ENCODE measurements at places on chromosomes 5 and 9. TPM values are rescaled to one million over a fixed set of nuclear protein-coding genes. Genes with fewer than 3 reads are reported as not detected.

DNA sequence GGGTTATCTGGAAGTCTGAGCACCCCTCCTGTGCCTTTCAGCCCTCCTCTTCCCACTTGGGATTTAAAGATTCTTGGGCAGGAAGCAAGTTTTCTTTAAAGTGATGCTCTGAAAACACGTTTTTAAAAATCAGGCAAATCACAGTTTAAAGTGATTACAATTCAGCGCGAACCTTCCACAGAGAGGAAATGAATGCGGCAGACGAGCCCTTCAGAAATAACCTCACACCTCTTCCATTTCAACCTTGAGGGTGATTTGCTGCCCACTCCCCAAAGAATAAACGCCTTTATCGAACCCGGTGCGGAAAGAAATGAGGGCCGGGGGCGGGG is 2.3 kb upstream of the EFNA5 start:
- H3K4me3 ChIP-seq = peak overlapping the region; percentile 91
- DNase-seq = no peak
- no peaks in the 10 kb centered on the region for H3K27me3 ChIP-seq
- H3K27ac ChIP-seq = peak overlapping the region; percentile 96

GRCh38 chr9:16342246-16343020 is 528.0 kb downstream of the BNC2 start:
- H3K27ac ChIP-seq = no peak overlapping the region
- H3K4me3 ChIP-seq = no peak overlapping the region
- H3K27me3 ChIP-seq = no peaks in the 10 kb centered on the region
- H3K4me1 ChIP-seq = peaks cover 30% of the 10 kb centered on the region
- DNase-seq = no peak
- H3K36me3 ChIP-seq = no peaks in the 10 kb centered on the region

GRCh38 chr9:35928591-35929452 is 19.5 kb downstream of the SPAAR start:
- DNase-seq = no peak
- H3K36me3 ChIP-seq = peaks cover 3% of the 10 kb centered on the region
- no peaks in the 10 kb centered on the region for H3K27me3 ChIP-seq

DNA sequence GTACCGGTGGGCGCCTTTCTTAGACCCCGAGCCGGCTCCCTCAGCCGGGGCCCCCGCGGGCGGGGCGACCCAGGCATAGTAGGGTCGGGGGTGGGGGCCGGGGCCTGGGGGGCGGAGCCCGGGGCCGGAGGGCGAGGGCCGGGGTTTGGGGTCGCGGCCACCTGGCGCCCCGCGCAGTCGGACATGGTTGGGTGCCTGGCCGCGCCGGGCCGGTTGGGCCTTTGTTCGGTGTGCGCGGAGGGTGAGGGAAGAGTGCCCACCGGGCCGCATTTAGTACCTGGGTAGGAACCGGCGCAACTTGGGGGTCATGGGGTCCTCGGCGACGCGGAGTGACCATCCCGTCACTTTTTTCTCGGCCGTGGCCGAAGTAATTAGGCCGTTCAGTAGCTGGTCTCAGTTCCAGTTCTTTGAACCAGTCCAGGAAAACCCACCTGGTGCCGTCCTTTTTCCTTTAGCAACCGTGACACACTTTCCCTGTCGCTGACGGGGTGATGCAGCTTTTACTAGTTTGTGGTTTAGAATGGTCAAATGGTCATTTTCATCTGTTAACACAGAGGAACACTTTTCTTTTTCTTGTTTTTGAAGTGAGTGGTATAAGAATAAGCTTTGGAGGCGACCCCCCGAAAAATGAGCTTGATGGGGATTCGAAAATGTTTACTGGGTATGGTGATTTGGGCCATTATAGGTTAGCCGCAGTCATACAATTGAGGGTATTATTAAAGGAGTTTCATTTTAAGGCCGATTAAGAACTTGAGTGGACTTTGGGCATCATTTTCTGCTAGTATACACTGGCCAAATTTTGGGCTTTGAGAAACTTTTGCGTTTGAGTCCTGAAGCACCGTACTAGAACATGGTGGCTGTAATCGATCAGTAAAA is 589 bp downstream of the CKS2 start:
- H3K27ac ChIP-seq = peak overlapping the region; percentile 100
- H3K27me3 ChIP-seq = no peaks in the 10 kb centered on the region
- peaks cover 1% of the 10 kb centered on the region for H3K36me3 ChIP-seq
- peak overlapping the region; percentile 90 for H3K4me3 ChIP-seq
- DNase-seq = no peak
- peaks cover 37% of the 10 kb centered on the region for H3K4me1 ChIP-seq

- H3K4me3 ChIP-seq = no peak overlapping the region
- no peak for DNase-seq
- H3K4me1 ChIP-seq = no peaks in the 10 kb centered on the region
Observed at GRCh38 chr5:39341896-39342295, 22.4 kb downstream of the C9 start.

DNA sequence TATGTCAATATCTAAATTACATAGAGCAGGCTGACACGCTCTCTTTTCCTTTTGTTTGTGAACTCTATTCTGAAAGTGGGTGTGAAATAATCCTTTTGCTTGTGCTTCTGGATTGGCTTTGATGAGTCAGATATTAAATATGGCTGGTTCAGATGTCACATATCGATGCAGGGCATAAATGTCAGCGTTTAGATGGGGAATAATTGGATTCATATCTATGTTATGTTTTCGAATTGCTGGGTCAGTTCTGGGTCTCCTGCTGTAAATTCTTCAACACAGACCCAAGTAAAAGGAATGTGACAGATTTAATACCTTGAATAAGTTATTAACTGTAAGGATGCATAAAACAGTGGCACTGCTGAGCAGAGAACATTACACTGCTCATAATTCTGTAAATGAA is 118.7 kb upstream of the SNX2 start:
- peaks cover 34% of the 10 kb centered on the region for H3K4me1 ChIP-seq
- no peaks in the 10 kb centered on the region for H3K36me3 ChIP-seq
- no peaks in the 10 kb centered on the region for H3K27me3 ChIP-seq
- DNase-seq = no peak
- no peak overlapping the region for H3K4me3 ChIP-seq

DNA sequence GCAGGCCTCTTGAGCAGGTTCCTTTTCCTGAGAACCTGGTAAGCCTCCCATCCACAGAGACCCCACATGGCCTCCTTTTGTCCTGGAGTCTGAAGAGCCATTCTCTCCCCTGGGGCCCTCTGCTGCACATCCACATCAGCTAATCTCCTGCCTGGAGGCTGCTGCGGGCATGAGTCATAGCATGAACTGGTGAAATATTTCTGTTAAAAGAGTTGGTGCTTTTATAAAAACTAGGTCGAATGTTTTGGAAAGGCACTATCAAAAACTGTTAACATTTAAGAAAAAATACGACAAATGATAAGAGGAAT is 399.4 kb downstream of the CTNND2 start:
- DNase-seq = no peak
- H3K27ac ChIP-seq = peak overlapping the region; percentile 46
- peaks cover 7% of the 10 kb centered on the region for H3K4me1 ChIP-seq
- no peaks in the 10 kb centered on the region for H3K27me3 ChIP-seq
- no peak overlapping the region for H3K4me3 ChIP-seq

GRCh38 chr9:95230046-95230445 is 87.5 kb downstream of the FANCC start:
- peaks cover 5% of the 10 kb centered on the region for H3K4me1 ChIP-seq
- no peak overlapping the region for H3K4me3 ChIP-seq
- H3K27me3 ChIP-seq = no peaks in the 10 kb centered on the region
- no peak for DNase-seq
- peaks cover 5% of the 10 kb centered on the region for H3K36me3 ChIP-seq

DNA sequence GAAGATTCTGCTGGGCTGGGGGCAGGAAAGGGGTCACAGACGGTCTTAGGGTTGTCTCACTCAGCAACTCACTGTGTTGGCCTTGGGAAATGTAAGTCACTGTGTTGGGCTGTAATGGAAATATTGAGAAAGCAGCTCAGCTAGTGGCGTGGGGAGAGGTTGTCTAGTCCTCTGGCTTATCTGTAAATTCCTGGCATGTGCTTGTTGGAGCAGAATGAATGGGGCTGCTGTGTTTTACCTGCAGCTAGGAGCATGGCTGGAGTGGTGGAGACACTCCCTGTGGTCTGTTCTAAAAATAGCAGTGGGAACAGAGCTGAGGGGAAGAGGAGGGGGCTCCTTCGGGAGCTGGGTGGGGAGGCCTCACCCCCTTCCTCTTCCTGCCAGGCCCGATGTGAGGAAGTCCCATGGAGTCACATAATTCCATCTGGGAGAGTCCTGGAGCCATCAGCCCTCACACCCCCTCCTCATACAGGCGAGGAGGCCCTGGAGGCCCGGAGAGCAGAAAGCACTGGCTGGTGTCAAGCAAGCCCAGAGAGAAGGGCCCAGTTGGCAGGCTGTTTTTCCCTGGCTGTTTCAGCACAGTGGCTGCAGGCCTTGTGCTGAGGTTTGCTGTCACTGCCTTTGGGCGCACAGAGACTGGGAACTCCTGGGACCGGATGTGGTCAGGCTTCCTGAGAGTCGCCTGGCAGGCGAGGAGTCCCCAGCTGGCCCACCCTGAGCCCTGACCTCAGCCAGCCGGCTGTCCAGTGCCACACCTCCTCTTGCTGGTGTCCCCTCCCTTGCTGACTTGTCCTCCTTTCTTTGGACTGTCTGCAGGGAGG is 84.9 kb downstream of the RGS3 start:
- H3K36me3 ChIP-seq = no peaks in the 10 kb centered on the region
- H3K4me3 ChIP-seq = no peak overlapping the region
- H3K4me1 ChIP-seq = peaks cover 19% of the 10 kb centered on the region
- peak overlapping the region; percentile 68 for H3K27ac ChIP-seq

DNA sequence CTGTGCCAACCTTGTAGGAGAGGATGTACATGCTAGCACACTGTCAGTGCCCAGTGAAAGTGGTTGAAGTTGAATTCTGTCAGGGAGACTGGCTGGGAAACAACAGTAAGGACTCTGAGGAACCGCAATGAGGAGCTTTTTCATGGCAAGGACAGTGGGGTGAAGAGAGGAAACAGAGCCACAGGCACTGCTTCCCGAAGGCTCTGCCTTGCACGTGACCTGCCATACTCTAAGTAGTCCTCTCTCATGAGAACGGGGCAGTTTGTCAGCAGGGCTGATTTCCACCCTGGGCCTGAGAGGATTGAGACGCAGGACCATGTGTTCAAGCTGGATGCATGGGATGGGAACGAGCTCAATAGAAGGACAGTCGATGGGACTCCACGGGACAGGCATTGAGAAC is 106.6 kb upstream of the CTSL start:
- no peak overlapping the region for H3K27ac ChIP-seq
- H3K36me3 ChIP-seq = peaks cover 31% of the 10 kb centered on the region
- DNase-seq = no peak
- H3K4me3 ChIP-seq = no peak overlapping the region
- H3K27me3 ChIP-seq = no peaks in the 10 kb centered on the region
- H3K4me1 ChIP-seq = peaks cover 23% of the 10 kb centered on the region

DNA sequence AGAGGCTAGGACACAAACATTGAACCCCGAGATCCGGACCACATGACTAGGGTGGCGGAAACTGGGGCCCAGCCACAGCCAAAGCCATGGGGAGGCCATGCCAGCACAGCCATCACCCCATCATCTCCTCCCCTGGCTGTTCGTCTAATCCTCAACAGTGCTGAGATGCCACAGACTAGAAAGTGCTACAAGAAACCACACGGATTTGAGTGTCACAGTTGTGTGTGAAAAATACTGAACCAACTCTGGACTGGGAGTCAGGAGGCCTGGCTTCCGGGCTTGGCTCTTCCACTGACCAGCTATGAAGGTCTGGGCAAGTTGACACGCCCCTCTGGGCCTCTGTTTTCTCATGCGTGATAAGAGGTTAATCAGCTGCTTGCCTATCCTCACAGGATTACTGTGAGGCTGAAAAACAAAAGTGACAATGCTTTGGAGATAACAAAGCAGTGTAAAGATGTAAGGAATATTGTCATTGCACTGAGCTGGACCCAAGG is 38.8 kb upstream of the SHB start:
- H3K4me3 ChIP-seq = no peak overlapping the region
- peaks cover 14% of the 10 kb centered on the region for H3K27me3 ChIP-seq
- no peak for DNase-seq
- no peaks in the 10 kb centered on the region for H3K4me1 ChIP-seq
- no peaks in the 10 kb centered on the region for H3K36me3 ChIP-seq

DNA sequence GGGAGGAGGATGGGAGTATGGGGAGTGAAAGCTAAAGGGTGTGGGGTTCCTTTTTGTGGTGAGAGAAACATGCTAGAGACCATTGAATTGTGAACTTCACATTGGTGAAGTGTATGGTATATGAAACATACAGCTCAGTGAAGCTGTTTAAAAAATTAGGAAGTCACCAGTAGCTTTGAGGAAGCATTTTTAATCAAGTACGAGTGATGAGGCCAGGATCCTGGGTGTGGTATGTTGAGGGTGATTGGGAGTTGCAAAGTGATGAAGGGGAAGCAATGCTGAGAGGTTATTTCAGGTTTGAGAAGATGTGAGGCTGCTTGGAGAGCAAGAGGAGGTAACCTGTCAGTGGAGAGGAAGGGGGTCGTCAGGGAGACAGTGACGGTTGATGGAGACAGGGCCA is 22.7 kb upstream of the CLK4 start:
- H3K27ac ChIP-seq = peak overlapping the region; percentile 13

- peaks cover 2% of the 10 kb centered on the region for H3K27me3 ChIP-seq
- H3K4me1 ChIP-seq = peaks cover 8% of the 10 kb centered on the region
- no peaks in the 10 kb centered on the region for H3K36me3 ChIP-seq
- no peak overlapping the region for H3K4me3 ChIP-seq
- H3K27ac ChIP-seq = no peak overlapping the region
Observed at GRCh38 chr5:39214912-39215709, 4.3 kb downstream of the FYB1 start.

GRCh38 chr5:124956471-124957029 is 210.1 kb upstream of the ZNF608 start:
- no peaks in the 10 kb centered on the region for H3K27me3 ChIP-seq
- H3K27ac ChIP-seq = no peak overlapping the region
- no peak overlapping the region for H3K4me3 ChIP-seq
- H3K36me3 ChIP-seq = no peaks in the 10 kb centered on the region

DNA sequence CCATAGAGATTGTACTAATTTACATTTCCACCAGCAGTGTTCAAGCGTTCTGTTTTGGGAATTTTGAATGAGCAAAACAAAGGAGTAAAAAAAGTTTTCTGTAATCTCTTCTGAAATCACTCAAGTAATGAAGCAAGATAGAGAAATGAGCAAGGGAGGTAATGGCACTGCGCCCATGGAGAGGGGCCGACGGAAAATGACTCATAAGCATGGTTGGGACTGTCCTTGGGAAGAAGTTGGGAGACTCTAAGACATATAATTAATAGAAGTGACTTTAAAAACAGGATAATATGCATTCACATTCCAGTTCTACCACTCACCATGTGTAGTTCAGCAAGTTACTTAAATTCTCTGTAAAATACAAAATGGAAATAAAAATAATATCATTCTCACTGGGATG is 62.5 kb upstream of the C5orf46 start:
- H3K27ac ChIP-seq = peak overlapping the region; percentile 88
- no peaks in the 10 kb centered on the region for H3K27me3 ChIP-seq
- peaks cover 48% of the 10 kb centered on the region for H3K4me1 ChIP-seq

Gene HOMER1
- total RNA-seq = 14.3 TPM

Gene ABHD17B
- total RNA-seq = 12.5 TPM

Gene DND1
- 1.3 TPM for total RNA-seq

Gene LRRC19
- not detected for total RNA-seq

Gene RANBP3L
- total RNA-seq = 1.2 TPM

Gene CKMT2
- not detected for total RNA-seq

Gene SOHLH1
- total RNA-seq = not detected

Gene LCN6
- total RNA-seq = not detected

Gene IL13
- total RNA-seq = not detected

Gene SPINK13
- not detected for total RNA-seq

Gene C9orf72
- total RNA-seq = 9.4 TPM
